ENCODE measurements at places on chromosomes 3 and 15. TPM values are rescaled to one million over a fixed set of nuclear protein-coding genes. Genes with fewer than 3 reads are reported as not detected.

Gene PAQR5
- polyA plus RNA-seq, result 2.1 TPM

Gene STX19
- polyA plus RNA-seq, result not detected

Gene TUSC7
- polyA plus RNA-seq, result not detected

- no peak for DNase-seq
These were observed 3.6 kb downstream of the PDIA3 start for GRCh38 chr15:43749690-43750345.

DNA sequence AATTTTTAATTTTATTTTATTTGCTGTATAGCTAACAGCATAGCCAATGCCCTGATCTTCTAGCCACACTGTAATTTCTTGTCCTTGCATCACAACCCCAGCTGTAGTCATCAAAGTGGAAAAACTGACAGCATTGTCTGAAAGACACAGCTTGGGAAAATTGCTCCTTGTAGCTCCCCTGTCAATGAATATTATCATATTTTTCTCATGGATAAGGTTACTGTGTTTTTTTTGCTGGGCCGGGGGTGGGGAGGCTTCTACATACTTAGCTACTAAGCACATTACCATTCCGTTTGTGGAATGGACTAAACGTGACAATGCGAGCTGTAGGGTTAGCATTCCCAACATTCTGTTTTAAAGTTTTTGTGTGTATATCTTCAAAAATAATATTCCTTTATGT lies 381.3 kb downstream of the TIGIT start:
- DNase-seq, result no peak

Gene ATP11B
- polyA plus RNA-seq, result 11.2 TPM

Gene SLC28A1
- polyA plus RNA-seq, result not detected

GRCh38 chr15:25061808-25062550 lies 107.2 kb downstream of the SNRPN start:
- no peak for DNase-seq

- no peak for DNase-seq
These were observed 72.9 kb upstream of the MNS1 start for GRCh38 chr15:56537881-56538280.

GRCh38 chr3:136074546-136075170 lies 109.1 kb downstream of the PPP2R3A start:
- DNase-seq, result no peak

Gene ARRDC4
- polyA plus RNA-seq, result 67.4 TPM

GRCh38 chr3:9180764-9181117 lies 68.7 kb downstream of the SRGAP3 start:
- DNase-seq, result no peak

GRCh38 chr3:41321642-41321980 lies 122.3 kb downstream of the CTNNB1 start:
- DNase-seq, result no peak

- no peak for DNase-seq
These were observed 228.0 kb downstream of the UACA start for GRCh38 chr15:70535071-70535954.

Gene ZNF80
- not detected for polyA plus RNA-seq

DNA sequence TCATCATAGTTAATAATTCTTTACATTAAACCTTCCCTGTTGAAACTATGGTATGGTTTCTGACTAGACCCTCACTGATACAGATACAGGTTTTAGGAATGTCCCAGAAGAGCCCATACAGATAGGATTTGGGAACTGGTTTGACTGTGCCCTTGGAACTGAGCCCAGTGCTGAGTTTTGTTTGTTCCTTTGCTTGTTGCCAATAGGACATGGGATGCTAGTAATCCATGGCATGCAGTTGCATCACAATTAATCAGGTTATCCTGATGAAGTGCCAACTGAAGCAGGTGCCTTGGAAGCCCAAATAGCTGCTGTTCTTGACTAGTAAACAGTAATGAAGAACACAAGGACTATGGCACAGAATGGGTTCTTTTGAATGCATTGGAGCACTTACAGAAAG lies 230.6 kb downstream of the NEK10 start:
- no peak for DNase-seq

GRCh38 chr3:191139736-191140135 lies 59.3 kb upstream of the OSTN start:
- peak; percentile 13 for DNase-seq

DNA sequence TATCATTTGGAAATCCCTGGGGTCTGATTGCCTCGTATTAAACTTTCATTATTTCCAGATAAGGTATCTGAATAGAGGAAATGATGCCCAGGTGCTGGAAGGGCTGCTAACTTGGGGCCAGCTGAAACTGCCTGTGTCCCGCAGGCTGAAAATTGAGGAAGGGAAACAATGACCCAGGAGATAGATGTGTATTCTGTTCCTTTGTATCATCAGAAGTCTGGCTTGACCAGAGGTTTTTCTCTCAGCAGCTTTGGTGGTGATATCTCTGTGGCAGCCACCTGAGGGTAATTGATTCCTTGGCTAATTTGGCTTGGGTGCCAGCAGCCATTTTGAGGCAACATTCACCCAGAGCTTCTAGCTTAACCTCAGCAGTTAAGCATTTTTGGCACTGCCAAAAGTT lies 90.0 kb upstream of the STT3B start:
- DNase-seq, result no peak

Gene ANKRD34C
- not detected for polyA plus RNA-seq

- no peak for DNase-seq
These were observed 17.4 kb downstream of the CSPG4 start for GRCh38 chr15:75695220-75695619.

- DNase-seq, result no peak
These were observed 317.3 kb downstream of the FGF12 start for GRCh38 chr3:192409838-192410683.

Gene BUB1B
- polyA plus RNA-seq, result 16.6 TPM

DNA sequence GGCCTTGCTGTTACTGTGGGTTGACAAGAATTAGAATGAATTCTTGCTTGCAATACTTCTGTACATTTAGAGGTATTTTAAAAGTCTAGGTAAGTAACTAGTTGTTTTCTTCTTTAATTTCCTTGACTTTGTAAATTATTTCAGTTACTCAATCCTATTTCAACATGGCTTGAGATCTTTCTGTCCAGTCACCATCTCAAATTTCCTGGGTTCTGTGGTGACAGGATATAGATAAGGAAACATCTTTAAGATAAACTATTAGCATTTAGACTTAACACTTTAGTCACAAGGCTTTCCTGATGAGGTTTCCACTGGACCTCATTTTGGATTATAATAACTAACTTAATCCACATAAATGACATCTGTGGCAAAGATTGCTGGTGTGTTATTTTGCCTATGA lies 195.9 kb upstream of the DPH6 start:
- DNase-seq, result no peak

Gene VWA5B2
- not detected for polyA plus RNA-seq

Gene MITF
- 27.9 TPM for polyA plus RNA-seq

Gene EFHB
- polyA plus RNA-seq, result 0.29 TPM

- DNase-seq, result no peak
These were observed 15.4 kb upstream of the MSL2 start for GRCh38 chr3:136211547-136211946.

DNA sequence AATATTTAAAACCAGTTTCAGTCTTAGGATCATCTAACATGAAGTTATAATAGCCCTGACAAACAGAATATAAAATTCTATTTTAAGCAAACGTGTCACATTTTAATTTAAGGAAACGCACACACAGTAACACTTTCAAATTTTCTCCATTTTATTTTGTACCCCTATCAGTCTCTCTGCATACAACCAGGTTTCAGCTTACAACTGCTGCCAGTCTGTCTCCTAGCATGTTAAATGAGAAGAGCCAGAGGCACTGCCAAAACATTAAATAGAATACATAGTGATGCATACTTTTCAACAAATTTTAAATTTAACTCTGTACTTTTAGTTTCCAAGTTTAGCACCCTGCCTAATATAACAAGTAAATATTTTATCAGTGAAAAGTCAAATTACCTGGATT lies 60.8 kb downstream of the UACA start:
- no peak for DNase-seq

Gene SMAD6
- 3.8 TPM for polyA plus RNA-seq

Gene SPTSSB
- polyA plus RNA-seq, result not detected

Gene CHRM5
- polyA plus RNA-seq, result 0.09 TPM

Gene TMIE
- polyA plus RNA-seq, result 0.07 TPM

- no peak for DNase-seq
These were observed 33.2 kb upstream of the ZNF710 start for GRCh38 chr15:89967881-89968280.

- no peak for DNase-seq
These were observed 989 bp upstream of the PPIB start for GRCh38 chr15:64163659-64164362.

Gene TRIM71
- not detected for polyA plus RNA-seq

GRCh38 chr3:28907616-28908015 lies 373.3 kb upstream of the RBMS3 start:
- no peak for DNase-seq

DNA sequence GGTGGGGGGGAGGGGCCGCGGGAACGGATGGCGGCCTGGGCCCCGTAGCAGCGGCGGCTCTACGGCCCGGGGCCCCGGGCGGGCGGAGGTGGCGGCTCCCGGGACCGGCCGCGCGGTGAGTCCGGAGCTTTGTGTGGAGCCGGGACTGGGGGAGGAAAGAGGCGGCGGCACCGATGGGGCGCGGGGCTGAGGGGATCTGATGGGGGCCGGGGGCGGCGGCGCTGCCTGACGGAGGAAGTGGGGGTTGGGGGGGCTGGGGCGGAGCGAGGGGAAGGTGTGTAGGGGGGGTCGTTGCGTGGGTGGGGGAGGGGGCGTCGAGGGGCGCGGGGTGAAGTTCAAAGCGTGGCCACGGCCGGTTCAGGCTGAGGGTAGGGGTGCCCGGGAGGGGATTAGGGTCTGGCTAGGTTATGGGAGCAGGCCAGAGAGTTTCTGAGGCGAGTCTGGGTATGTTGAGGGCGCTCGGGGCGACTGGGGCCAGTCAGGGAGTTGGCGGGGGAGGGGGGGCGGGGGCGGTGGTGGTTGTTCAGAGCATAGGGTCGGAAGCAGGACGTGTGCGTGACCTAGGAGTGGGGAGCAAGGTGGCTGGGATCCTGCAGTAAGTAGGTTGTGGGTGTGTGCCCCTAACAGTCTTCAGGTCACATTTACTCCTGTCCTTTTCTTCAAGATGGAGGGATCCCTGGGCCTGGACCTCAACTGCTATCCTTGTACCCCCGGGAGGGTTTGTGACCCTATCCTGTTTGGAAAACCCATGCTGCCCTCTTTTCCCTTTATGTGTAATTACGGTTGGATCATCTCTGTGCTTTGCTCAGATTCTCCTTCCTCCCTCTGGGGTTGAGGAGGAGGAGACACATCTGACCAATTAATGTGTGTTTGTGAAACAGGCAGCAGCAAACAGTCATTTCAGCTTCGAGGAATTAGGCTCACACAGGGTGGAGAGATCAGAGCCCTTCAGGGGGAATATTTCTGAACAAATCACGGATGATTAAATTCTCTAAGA lies 644 bp downstream of the ZNF609 start:
- DNase-seq, result peak; percentile 35

GRCh38 chr3:169613053-169613803 lies 50.3 kb downstream of the MECOM start:
- no peak for DNase-seq

GRCh38 chr15:80823995-80824394 lies 44.8 kb downstream of the CEMIP start:
- DNase-seq, result no peak

- no peak for DNase-seq
These were observed 136.5 kb downstream of the CPNE4 start for GRCh38 chr3:131898346-131898745.

Gene CTDSPL
- polyA plus RNA-seq, result 45.2 TPM

- no peak for DNase-seq
These were observed 32.0 kb upstream of the CCDC80 start for GRCh38 chr3:112672716-112673541.

GRCh38 chr3:133872781-133873180 lies 22.9 kb downstream of the RAB6B start:
- DNase-seq, result no peak

- DNase-seq, result no peak
These were observed 6.1 kb downstream of the ZIC1 start for GRCh38 chr3:147415286-147415685.

- no peak for DNase-seq
These were observed 37.0 kb upstream of the TRIM71 start for GRCh38 chr3:32780735-32781210.

Gene BDH1
- polyA plus RNA-seq, result 6.5 TPM

Gene SPESP1
- 11.7 TPM for polyA plus RNA-seq

Gene TRIP4
- 21.0 TPM for polyA plus RNA-seq

Gene CPB1
- not detected for polyA plus RNA-seq

Gene GOLGA8K
- not detected for polyA plus RNA-seq

GRCh38 chr3:134471521-134472193 lies 14.1 kb downstream of the ANAPC13 start:
- DNase-seq, result no peak

DNA sequence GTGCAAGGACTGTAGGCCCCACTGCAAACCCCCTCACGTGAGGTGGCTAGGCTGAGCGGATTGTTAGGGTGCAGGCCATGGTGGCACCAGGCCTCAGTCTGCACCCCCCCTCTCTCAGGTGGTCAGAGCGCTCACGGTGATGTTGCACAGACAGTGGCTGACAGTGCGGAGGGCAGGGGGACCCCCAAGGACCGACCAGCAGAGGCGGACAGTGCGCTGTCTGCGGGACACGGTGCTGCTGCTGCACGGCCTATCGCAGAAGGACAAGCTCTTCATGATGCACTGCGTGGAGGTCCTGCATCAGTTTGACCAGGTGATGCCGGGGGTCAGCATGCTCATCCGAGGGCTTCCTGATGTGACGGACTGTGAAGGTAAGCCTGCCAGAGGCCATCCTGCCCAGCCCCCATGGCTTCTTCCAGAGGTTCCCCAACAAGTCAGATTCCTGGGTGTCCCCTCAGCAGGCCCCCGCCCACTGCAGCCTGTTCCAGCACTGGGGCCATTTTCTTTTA lies 18.2 kb downstream of the ATRIP start:
- no peak for DNase-seq

DNA sequence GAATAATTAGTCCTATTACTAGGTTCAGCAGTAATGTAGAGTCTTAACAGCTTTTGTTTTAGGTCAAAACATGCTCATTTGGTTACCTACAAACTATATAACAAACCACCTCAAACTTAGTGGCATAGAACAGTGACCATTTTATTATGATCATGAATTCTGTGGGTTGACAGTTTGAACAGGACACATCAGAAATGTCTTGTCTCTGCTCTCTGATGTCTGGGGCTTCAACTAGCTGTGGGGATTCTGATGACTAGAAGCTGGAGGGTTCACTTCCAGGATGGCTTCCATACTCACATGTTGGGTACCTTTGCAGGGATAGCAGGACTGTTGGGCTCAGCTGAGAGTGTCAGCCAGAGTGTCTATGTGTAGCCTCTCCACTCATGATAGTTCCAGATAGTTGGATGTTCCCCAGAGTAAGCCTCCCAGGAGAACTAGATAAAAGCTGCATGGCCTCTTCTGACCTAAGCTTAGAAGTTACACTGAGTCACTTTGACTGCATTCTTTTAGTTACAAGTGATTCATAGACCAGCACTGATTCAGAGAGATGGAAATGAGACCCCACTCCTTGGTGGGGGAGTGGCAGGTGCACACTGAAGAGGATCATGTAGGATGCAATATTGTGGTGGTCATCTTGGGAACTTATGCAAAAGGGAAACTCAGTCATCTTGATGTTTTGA lies 32.6 kb downstream of the PLCL2 start:
- DNase-seq, result no peak

Gene ZBTB20
- polyA plus RNA-seq, result 4.7 TPM

Data from BJ (cell line).